PC-9 (cell line): ENCODE measurements at places on chromosomes 2 and 18. TPM values are rescaled to one million over a fixed set of nuclear protein-coding genes. Genes with fewer than 3 reads are reported as not detected.

DNA sequence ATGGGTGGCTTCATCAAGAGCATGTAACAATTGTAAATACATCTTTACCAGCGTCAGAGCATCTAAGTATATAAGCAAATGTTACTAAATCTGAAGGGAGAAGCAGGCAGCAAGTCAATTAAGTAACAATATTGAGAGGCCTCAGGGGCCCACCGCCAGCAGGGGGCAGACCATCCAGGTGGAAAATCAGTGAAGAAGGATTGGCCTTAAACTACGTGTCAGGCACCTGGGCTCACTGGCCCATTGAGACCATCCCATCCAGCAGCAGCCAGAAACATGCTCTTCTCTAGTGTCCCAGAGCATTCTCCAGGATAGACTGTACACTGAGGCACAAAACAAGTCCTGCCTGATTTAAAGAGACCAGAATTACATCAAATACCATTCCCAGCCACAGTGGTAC is 96.2 kb upstream of the SNTG2 start:
- peak; percentile 16 for DNase-seq

DNA sequence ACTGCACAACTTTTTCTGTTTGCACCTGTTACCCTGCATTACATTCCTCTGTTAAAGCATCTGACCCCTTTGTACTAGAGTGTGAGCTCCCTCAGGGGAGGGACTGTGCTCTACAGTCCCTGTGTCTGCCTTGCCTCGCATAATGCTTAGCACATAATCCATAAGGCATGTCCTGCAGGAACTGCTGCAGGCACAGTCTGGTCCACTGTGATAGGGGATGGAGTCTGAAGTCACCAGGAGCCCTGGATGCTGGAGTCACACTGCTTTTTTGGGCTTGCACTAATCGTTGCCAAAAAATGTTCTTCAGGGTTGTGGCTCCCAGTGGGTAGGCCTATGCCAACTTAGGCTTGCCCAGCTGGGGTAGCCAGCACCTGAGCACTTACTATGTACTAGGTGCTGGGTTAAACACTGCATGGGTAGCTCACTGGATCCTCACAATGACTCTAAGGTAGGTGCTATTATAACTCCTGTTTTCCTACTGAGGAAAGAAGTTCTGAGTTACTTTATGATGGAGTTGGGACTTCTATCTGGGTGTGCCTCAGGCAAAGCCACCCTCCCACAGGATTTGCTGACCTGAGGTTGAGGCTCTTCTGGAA is 33.3 kb downstream of the COPS7B start:
- DNase-seq = no peak

DNA sequence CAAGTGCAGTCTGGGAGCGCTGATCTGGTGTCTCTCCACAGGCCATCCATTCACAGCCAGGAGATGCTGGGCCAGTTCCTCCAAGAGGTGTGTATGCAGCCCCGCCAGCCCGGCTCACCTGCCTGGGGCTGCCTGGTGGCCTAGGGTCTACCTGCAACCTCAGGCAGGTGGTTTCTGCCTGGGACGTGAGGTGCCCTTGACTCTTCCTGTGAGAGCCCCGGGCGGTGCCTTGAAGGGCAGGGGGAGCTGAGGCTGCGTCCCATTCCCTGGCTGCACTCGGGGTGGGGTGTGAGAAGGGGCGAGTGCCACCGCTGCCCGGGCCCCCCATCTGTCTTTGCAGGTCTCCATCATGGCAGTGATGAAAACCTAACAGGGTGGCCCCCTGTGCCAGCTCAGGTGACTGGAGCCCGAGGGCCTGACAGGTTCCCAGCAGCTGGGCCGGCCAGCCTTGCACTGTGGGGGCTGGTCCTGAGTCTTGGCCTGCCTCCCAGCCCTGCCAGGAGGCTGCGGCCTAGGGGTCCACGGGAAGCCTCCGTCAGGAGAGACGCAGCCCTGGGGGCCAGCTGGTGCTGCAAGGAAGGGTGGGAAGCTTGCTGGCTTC is 11.9 kb downstream of the CAPN10 start:
- no peak for DNase-seq

GRCh38 chr18:11163665-11164064 is 14.3 kb upstream of the PIEZO2 start:
- no peak for DNase-seq

GRCh38 chr2:164495491-164496223 is 125.6 kb downstream of the GRB14 start:
- DNase-seq = peak; percentile 40

DNA sequence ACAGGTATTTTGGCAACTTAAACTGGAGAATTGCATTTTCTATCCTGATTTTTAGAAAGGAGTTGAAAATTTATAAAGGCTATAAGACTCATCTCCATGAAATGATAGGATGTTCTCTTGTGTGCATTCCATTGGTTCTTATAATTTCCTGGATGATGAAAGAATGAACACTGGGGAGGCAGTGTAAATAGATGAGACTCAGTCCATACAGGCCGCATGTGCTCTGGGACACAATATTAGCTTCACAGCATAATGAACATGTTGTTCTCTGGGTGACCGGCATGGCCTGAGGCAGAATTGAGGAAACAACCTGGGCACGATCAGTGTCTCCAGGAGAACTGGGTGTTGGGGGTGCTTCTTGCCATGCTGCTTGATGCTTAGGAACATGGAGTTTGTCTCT is 38.8 kb downstream of the AOX1 start:
- DNase-seq = no peak

- no peak for DNase-seq
Measured at GRCh38 chr2:63436488-63436887, 151.8 kb downstream of the WDPCP start.

DNA sequence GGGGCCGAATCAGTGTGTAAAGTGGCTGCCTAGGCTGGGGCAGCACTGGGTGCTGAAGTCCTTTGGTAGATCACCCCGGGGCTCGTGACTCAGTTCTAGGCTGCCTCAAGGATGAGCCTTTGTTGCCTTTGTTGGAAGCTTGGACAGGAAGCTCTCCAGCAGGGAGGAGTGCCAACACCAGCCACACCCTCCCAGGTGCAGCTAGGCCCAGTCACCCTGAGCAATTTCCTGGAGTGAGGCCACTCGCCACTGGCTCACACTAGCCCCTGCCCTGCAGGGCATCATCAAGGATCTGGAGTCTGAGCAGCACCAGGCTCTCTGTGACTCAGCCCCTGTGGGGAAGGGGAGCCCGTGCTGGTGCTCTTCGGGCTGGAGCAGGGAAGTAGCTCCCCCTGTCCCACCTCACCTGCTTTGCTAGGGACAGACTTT is 6.7 kb upstream of the SDC1 start:
- DNase-seq = peak; percentile 100

DNA sequence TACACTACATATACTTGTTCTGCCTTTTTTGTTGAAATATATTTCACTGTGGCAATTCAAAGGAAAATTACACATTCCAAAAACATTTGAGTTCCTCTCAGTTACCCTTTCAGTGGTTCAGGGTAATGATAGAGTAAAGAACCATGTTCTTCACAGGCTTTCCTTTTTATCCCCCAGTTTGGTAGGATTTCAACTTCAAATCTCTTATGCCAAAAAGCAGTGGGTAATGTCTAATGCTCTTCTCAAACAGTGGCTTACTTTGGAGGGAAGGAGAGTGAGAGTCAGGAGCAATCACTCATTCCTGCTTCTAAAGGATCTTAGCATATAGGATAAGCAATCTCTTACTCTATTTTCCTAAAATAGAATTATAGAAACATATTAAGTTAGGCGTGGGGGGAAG is 290.6 kb downstream of the ZEB2 start:
- DNase-seq = no peak

DNA sequence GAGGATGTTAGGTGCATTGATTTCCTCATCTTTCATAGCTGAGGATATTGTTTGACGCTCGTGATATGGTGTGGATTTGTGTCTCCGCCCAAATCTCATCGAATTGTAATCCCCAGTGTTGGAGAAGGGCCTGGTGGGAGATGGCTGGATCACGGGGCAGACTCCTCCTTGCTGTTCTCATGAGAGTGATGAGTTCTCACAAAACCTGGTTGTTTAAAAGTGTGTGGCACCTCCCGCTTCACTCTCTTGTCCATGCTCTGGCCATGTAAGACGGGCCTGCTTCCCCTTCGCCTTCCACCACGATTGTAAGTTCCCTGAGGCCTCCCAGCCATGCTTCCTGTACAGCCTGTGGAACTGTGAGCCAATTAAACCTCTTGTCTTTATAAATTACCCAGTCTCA is 28.4 kb upstream of the GPC1 start:
- no peak for DNase-seq

DNA sequence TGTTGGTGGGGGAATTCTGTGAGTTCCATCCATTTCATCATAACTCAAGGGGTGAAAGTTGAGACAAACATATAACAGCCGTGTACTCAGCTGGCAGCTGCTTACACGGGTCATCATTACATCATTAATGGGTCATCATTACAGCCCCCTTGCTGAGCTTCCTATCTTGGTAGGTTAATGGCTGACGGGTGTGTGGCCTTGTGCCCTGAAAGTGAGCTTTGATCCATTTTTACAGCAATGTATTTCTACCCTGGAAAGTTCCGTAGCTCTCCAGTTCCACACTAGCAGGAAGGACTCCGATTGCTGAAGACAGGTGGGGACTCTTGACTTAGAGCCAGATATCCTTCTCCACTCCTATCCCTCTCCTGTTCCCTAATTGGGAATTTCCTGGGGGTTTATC is 105.2 kb upstream of the DLX2 start:
- no peak for DNase-seq

- no peak for DNase-seq
Measured at GRCh38 chr2:153386481-153386897, 92.1 kb downstream of the RPRM start.

DNA sequence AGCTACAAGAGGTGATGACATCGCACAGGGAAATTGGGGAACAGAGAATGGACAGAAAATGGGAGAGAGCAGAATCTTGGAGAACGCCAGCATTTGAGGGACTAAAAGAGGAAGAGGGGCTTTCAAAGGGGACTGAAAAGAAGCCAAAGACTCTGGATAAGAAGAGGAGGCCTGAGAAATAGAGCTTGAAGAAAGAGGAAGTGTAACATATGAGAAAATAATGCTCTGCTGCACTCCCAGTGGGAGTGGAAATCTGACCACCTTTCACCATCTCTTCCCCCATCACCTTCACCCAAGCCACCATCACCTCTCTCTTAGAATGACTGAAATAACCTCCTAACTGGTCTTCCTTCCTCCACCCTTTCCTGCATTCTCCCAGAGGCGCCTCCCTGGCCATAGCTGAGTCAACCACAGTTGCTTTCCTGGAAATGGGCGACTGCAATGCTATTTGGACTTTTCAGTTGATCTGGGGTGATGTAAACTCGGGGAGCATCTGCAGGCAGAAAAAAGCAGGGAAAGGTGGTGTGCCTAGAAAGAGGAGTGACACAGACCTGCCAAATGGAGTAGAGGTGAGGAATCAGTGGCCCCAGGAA is 16.8 kb downstream of the CXCR1 start:
- no peak for DNase-seq

DNA sequence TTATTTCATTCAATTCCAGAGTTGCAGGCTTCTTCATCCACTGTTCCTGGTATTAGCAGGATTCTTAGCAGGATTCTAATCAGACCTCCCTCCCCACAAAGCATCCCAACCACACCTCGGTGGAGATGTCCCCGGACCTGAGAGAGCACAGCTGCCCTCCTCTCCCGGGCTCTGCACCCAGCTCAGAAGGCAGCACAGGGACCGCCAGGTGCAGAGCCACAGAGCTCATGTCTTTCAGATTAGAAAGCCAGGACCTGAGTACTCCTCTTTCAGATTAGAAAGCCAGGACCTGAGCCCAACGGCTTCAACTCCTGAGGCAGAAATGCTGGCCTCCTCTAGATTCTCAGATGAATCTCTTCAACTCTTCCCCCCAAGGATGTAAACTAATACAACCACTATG is 152.3 kb downstream of the MYO5B start:
- no peak for DNase-seq

- no peak for DNase-seq
Measured at GRCh38 chr18:68662754-68663153, 52.2 kb downstream of the TMX3 start.

- no peak for DNase-seq
Measured at GRCh38 chr2:156456616-156457015, 20.4 kb downstream of the GPD2 start.

GRCh38 chr18:60022671-60023276 is 123.0 kb downstream of the PMAIP1 start:
- no peak for DNase-seq

DNA sequence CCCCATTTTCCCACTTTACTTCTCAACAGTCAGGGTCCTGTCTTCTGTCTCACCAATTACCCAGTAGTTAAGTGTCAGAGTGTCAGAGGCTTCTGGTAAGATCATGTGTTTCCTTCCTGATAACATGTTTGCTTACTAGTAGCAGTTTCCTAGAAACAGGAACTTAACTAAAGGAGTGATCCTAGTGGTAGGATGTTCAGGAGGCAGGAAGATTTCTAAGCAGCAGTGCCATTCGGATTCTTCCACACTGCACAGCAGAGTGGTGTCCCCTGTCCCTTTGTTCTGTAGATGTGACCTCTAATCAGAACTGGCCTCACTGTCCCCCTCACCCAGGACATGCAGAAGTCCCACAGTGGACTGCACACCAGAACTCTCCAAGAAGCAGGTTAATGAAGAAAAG is 221.8 kb upstream of the OSR1 start:
- no peak for DNase-seq

PDE1A gene
- total RNA-seq = 0.11 and 0.30 TPM in 2 replicates

LINC00305 gene
- total RNA-seq = not detected in 2 replicates

BMP10 gene
- total RNA-seq = not detected in 2 replicates

LRRTM1 gene
- not detected in 2 replicates for total RNA-seq

IL36B gene
- not detected in 2 replicates for total RNA-seq

IL36A gene
- total RNA-seq = not detected in 2 replicates
